Stimulated activated CD8-positive, alpha-beta memory T cell treated with anti-CD3 and anti-CD28 coated beads, Interleukin-15, amount 100 ng/mL, for 1 hour (primary cell): ENCODE measurements at places on chromosomes 12 and 14.

GRCh38 chr12:14379508-14379907 is 14.0 kb downstream of the ATF7IP start:
- no peak for DNase-seq

- no peak for DNase-seq
Observed at GRCh38 chr12:54162741-54163140, 26.0 kb downstream of the SMUG1 start.

GRCh38 chr12:92324849-92325500 is 179.3 kb upstream of the BTG1 start:
- DNase-seq = no peak

- no peak for DNase-seq
Observed at GRCh38 chr14:69943084-69943780, 64.0 kb downstream of the SMOC1 start.

GRCh38 chr12:40103043-40103442 is 2.8 kb downstream of the SLC2A13 start:
- DNase-seq = no peak

DNA sequence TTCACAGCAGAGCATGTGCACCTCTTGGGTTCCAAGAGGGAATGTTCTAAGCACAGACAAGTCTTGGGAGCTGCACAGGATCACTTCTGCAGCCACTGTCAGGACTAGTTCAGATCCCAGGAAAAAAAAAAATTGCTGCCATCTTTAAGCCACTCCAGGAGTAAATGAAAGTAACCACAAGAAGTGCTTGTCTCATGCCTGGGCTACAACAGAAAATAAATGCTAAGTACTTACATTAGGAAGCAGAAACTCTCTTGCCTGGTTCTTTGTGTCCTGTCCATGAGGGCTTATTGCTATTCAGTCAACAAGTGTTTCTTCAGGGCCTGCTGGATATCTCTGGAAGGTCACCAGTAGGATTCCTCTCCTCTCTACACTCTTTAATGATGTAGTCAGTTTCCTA is 176.1 kb downstream of the KTN1 start:
- no peak for DNase-seq

GRCh38 chr12:94994312-94994711 is 9.2 kb downstream of the NDUFA12 start:
- no peak for DNase-seq

DNA sequence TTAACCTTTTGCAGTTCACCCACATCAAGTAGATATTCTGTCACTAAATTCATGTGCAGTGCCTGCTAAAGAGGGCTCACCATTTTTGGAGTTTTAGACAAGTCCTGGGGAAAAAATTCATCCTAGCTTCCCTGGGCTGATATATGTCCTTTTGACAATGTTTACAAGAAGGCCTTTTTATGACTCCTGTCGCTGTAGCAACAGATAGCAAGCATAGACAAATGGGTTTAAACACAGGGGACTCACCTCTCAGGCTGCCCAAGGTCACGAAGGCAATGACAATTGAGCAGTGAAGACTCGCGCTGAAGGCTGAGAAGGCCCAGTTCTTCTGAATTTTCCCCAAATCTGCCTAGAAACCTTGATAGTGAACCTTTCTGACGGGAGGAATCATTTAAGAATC is 150.7 kb upstream of the CPM start:
- no peak for DNase-seq

DNA sequence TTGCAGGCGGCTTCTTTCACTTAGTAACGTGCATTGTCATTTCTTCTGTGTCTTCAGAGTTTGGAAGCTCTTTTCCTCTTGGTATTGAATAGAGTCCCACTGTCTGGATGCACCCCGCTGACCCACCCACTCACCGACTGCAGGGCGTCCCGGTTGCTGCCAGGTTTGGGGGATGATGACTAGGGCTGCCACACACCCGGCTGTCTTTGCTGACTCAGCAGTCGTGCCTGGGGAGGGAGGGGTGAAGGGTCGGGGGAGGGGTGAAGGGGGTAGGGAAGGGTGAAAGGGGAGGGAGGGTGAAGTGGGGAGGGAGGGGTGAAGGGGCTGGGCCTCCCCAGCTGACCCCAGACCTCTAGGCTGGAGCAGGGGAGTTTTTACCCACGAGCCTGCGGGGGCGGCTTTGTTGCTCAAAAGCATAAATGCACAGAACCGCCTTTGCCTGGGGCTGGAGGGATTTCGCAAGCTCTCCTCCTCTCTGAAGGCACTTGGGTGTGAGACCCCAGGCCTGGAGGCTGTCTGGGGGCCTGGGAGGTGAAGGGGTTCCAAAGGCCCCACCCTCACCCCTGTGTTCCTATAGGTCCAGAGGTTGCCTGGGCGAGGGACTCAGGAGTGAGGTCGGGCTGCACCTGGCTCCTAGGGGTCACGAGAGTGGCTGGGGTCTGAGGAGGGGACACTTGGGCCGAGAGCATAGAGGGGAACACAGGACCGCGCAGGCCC is 31.3 kb upstream of the ULK1 start:
- no peak for DNase-seq

DNA sequence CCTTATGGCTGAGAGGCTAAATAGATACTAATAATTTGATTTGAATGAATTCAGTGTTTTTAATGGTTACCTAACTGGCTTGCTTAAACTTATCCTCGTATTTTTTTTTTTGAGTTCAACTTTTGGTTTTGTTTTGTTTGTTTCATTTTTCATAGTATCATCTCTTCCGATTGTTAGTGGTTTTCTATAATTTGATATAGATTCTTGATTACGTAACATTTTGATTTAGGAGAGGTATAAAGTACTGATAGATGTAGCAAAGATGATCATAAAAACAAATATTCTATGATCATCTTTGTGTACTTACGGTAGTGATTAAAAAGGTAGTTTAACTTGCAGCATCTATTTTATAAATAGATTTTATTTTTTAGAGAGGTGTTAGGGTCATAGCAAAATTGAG is 93.0 kb downstream of the ALX1 start:
- DNase-seq = no peak

DNA sequence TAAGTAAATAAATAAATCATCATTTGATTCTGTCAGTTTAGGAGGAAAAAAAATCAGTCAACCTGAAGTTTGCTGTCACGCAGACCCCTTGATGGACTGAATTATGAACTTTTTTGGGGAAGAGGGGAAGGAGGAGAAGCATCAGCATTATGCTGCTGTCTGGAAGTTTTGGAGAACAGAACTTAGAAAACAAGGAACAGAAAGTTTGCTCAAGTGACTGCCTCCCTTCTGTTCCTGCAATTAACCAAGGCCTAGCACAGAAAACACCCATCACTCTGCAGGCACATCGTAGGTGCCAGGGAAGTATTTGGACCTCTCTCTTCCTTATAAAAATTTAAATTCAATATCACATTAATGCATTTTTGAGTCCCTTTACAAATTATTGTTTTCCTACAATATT is 283.8 kb downstream of the VRK1 start:
- DNase-seq = no peak

DNA sequence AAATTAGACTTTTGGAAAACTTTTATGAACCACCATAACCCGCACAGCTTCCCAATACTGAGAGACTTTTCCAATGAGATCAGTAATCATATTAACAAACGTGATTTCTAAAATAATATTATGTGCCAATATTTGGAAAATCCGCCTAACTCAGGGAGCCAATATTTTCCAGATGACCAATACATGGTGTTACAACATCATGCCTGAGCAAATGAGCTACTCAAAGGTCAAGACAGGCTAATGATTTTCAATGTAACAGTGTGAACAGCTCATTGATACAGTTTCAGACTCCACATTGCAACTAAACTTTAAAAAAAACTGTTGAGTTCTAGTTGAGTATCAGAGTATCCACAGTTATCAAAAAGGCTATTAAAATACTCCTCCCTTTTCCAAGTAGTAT is 46.8 kb downstream of the RNF34 start:
- DNase-seq = no peak

DNA sequence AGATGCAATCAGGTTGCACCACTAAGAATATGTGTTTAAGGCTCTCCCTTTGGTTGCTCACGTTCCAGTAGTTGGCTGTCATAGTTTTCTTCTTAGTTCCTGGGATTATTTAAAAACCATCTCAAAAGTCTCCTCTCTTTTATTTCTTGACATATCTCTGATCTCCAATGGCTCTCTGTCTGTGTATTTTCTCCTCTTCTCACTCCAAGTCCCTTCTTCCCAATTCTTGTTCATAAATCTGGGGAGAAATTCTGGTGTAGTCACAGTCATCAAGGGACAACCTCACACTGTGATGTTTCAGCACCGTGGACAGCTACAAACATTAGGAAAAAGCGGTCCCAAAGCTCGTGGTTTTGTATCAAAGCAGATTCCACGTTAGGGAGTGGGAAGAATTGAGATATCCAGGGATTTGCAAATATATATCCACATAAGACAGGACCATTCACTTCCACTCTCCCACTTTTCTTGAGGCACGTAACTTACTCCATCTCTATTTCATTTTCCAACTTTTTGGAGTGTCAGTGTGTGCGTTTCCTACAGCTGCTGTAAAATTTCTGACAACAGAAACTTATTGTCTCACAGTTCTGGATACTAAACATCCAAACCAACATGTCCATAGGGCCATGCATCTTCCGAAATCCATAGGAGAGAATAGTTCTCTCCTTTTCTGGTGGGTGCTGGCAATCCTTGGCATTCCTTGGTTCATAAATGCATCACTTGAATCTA is 80.6 kb upstream of the TMEM233 start:
- no peak for DNase-seq

DNA sequence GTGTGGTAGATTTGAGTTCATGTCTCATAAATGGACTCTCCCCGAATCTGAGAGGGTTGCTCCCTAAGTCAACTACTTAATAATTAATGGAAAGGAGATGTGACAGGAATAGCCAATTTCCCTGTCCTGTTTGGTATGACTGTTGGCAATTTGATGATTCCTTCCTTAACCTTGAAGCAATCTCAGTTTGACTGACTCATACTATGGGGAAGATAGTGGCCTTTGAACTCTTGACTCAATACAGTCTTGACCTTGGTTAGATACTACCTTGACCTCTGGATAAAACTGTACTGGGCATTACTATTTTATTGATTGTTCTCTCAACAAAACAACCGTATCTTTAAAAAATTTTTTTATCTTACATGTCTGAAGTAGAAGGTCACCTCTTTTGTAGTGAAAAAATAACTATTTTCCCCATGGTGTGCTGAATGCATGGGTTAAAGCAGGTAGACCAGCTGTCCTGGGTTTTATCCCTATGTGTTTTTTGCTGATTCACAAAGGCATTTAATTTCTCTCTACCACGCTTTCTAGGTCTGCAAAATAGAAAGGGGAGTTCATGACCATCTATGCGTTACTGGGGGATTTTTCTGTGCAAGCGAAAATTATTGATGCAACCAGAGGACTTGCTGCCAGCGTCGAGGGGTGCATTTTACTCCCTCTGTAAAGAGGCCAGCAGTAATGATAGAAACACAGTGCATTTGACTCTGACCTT is 80.1 kb downstream of the ETV6 start:
- DNase-seq = no peak

- no peak for DNase-seq
Observed at GRCh38 chr12:1920971-1921370, 2.5 kb upstream of the CACNA2D4 start.

- no peak for DNase-seq
Observed at GRCh38 chr12:42987216-42987650, 397.7 kb upstream of the PRICKLE1 start.

DNA sequence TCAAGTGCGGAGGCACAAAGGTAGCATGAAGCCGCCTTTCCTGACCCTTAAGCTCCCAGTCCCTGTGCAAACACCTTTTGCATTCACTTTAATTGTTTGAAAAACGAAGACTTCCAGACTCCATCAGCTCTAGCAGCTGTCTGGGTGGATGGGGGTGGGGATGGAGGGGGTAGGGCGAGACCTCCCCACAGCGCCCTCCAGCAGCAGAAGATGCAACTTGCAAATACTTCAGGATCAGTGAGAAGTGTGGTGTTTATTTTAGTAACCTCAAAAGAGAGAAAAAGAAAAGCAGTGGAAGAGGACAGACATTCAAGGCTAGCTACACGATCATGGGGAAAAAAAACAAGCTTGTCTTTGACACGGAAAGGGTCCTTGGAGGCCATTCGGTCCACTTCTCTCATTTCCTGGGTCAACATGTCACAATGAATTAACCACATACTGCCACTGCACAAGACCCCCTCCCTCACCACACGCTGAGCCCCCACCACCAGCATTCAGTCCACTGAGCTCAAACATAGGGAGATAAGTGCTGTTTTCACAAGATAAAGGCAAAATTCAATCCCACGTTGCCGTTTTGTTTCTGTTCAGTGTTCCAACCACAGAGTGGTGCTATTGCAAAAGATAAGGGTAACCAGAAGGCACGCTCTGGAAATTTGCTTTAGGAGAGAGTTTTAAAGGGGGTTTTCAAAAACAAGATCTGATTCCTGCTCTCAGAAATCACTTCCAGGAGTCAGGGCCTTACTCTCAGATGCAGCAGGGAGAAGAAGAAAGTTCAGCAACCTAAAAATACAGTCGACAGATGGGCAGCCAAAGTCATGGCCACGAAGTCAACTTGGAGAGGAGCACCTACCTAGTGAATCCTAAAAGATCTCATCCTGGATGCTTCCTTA is 3.3 kb upstream of the NTF3 start:
- no peak for DNase-seq

GRCh38 chr12:109542014-109542413 is 31.3 kb downstream of the MMAB start:
- no peak for DNase-seq

- DNase-seq = no peak
Observed at GRCh38 chr12:26938701-26939062, 412 bp downstream of the FGFR1OP2 start.

- DNase-seq = no peak
Observed at GRCh38 chr12:128519426-128519825, 252.5 kb downstream of the TMEM132C start.

GRCh38 chr14:99576761-99577705 is 27.0 kb downstream of the CCDC85C start:
- DNase-seq = no peak

GRCh38 chr12:100706033-100706432 is 88.5 kb upstream of the ANO4 start:
- no peak for DNase-seq

- DNase-seq = no peak
Observed at GRCh38 chr14:100612986-100613385, 25.8 kb upstream of the BEGAIN start.

- no peak for DNase-seq
Observed at GRCh38 chr12:47190271-47190750, 110.6 kb upstream of the AMIGO2 start.

DNA sequence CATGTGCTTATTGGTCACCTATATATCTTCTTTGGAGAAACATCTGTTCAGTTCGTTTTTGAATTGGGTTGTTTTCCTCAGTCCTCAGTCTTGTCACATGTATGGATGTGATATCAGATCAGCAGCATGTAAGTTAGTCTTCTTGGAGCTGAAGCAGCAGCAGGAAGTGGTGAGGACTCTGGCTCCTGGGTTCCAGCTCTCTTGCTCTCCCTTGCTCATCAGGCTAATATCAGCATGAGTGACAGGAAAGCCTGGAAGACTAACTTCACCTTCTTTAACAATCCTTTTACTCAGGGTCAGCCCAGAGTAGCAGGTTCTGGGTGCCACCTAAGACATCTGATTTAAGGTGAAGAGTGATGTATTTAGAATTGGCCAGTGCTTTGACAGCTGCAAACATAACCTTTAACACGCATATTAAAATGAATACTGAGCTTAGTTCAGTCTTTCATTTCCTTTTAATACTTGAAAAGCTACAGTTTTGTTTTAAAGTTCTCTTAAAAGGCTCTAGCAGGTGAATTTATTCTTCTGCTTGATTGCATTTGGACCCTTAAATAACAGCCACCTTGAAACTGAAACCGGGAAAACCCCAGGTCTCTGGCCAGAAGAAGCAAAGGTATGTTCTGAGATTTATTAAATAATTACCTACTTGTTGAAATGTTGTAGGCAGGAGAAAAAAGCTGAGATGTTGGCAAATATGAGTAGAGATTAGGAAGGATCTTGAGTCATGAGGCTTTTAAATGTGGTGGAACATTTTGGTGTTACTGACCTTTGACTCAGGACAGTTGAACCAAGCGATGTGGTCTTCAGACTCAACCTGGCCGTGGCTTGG is 54.3 kb downstream of the DRAM1 start:
- DNase-seq = no peak
